Effector memory CD4-positive, alpha-beta T cell (primary cell): ENCODE measurements at places on chromosomes 11 and 22.

DNA sequence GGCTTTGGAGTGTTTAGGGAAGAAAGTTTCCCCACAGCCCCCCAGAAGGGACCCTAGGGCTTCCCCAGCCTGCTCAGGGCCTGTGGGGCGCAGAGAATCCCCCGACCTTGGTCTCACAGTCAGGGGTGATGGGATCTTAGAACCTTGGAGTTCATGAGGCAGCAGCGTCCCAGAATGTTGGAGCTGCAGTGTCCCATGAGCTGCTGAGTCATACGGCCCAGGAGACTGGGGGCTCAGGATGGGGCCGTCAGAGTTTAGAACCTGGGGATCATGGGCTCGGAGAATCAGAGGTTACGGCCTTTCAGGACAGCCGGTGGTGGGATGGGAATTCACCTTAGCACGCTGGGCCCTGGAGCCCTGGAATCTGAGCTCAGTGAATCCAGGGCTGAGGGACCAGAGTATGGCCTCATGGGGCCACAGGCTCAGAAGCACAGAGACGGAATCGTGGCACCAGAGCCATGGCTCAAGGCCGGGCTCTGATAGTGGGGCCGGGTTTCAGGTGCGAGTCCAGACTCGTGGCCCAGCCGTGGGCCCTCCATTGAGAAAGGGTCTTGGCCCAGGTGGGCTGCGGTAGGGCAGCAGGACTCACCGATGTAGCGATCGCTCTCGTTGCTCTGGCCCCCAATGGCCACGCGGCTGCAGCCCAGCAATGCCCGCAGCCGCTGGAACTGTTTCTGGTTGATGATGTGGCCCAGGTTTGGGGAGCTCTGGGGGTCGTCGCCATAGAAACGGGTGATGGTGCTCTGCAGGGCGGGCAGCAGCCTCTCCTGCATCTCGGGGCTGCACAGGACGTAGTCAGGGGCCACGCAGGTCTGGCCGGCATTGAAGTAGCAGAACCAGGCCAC is 9.5 kb downstream of the ALDH3B2 start:
- no peaks in the 10 kb centered on the region for H3K36me3 ChIP-seq
- H3K4me3 ChIP-seq: no peak overlapping the region
- no peaks in the 10 kb centered on the region for H3K4me1 ChIP-seq
- no peaks in the 10 kb centered on the region for H3K27me3 ChIP-seq
- no peak for DNase-seq

- peak; percentile 32 for DNase-seq
- no peak overlapping the region for H3K27ac ChIP-seq
- no peaks in the 10 kb centered on the region for H3K36me3 ChIP-seq
- no peaks in the 10 kb centered on the region for H3K4me1 ChIP-seq
Measured at GRCh38 chr11:19557720-19558140, 154.9 kb upstream of the NAV2 start.

- DNase-seq: no peak
- no peaks in the 10 kb centered on the region for H3K27me3 ChIP-seq
- no peaks in the 10 kb centered on the region for H3K36me3 ChIP-seq
- H3K4me3 ChIP-seq: no peak overlapping the region
- H3K27ac ChIP-seq: no peak overlapping the region
Measured at GRCh38 chr11:83827940-83828554, 541.9 kb upstream of the CCDC90B start.

DNA sequence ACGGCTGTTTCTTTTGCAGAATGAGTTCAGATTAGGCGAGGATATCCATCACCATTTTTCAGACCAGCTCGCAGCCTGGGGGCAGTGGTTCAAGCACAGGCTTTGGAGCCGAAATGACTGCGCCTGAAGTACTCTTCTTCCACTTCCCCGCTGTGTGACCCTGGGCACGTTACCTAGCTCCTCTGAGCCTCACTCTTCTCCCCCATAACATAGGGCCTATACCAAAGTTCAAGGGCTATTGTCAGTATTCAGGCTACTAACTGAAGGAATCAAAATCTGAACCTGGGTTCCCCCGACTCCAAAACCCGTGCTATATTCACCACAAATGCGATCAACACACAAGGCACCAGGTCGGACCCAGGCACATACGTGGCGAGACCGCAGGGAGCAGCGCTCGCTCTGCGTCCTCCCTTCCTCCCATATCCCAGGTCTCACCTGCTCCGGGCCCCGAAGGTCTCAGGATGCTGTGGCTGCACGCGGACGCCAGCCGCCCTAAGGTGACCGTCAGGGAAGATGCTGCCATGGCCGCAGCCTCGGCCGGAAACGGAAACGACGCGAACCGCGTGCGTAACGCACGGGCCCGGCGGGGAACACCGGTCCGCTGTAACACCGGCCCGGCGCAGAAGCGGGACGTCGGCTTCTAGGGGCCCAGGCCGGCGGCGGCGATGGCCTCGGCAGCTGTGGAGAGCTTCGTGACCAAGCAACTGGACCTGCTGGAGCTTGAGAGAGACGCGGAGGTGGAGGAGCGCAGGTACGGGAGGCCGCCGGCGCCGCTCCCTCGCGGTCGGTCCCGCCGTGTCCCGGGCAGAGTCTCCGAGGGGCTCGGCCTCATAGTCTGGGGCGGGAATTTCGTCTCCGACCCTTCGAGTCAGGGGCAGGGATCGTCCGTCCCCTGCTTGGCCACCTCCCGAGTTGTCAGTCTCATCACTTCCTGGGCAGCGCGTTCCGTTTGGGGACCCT is at the start of the genes IGHMBP2 and MRPL21:
Gene IGHMBP2 (plus strand): TSS at position 604 of the 960 bp plus-strand sequence. CDS start 62 bp downstream, at position 666.
Gene MRPL21 (minus strand): TSS at position 545 of the 960 bp plus-strand sequence. CDS start 22 bp downstream, at position 523.
- H3K36me3 ChIP-seq: peaks cover 27% of the 10 kb centered on the region
- H3K27me3 ChIP-seq: no peaks in the 10 kb centered on the region

DNA sequence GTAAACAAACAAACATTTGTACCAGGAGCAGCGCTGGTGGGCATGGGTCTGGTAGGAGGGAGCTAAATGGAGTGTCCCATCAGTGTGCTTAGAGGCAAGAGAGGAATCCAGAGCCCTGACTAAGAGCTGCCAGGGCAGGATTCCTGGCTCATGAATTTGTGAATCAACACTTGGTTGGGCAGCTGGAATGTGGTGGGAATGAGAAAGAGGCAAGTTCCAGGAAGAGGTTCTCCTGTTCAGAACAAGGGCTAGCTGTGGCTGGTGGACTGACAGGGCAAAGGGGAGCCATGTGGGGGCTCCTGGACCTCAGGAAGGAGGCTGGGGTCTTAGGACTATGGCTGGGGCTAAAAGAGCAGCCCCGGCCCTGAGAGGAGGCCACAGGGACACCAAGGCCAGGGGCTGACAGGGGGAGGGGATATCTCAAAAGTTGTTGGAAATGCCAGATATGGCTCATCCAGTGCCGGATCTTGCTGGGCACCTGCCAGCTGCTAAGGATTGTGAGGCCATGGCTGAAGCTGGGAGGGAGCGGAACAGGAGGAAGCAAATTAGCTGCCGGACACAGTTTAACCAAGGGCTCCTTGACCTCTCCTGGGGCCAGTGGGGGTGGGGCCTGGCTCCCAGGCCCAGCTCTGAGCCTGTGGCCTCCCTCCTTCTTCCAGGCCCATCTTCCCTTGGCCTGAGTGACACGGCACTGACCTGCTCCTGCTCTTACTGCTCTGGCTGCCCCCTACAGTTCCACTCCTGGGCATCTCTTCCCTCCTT is 14.6 kb upstream of the P2RY6 start:
- H3K36me3 ChIP-seq: no peaks in the 10 kb centered on the region
- no peak overlapping the region for H3K4me3 ChIP-seq
- no peak overlapping the region for H3K27ac ChIP-seq
- no peaks in the 10 kb centered on the region for H3K4me1 ChIP-seq
- no peak for DNase-seq

DNA sequence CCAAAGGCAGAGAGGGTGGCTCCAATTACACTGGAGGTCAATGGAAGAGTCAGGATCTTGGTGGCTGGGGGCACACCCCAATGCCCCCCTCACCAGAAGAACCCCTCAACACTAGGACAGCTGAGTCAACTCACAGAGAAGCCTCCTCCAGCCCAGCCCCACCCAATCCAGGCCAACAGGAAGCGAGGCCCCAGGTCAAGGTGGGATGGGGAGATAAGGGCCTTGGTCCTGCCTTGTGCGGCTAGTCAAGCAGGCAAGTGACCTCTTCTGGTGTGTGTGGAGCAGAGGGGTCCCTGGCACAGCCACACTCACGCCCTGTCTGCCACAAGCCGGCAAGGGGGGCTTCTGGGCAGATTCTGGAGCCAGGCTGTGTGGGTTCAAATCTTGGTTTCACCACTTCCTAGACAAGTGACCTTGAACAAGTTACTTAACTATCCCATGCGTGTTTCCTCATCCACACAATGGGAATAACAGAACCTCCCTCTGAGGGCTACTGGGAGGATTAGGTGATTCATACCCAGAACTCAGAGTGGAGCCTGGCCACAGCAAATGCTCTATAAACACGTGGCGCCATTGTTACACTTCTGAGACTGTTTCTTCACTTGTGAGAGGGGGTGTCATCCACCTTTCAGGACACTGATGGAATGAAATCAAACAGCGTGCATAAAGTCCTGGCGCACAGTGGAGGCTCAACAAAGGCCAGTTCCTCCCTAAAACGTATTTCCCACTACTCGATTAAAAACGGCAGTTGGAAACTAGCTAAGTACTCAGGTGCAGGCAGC is 3.2 kb downstream of the TTLL12 start:
- H3K27ac ChIP-seq: no peak overlapping the region
- peaks cover 14% of the 10 kb centered on the region for H3K36me3 ChIP-seq
- no peak overlapping the region for H3K4me3 ChIP-seq
- DNase-seq: no peak

DNA sequence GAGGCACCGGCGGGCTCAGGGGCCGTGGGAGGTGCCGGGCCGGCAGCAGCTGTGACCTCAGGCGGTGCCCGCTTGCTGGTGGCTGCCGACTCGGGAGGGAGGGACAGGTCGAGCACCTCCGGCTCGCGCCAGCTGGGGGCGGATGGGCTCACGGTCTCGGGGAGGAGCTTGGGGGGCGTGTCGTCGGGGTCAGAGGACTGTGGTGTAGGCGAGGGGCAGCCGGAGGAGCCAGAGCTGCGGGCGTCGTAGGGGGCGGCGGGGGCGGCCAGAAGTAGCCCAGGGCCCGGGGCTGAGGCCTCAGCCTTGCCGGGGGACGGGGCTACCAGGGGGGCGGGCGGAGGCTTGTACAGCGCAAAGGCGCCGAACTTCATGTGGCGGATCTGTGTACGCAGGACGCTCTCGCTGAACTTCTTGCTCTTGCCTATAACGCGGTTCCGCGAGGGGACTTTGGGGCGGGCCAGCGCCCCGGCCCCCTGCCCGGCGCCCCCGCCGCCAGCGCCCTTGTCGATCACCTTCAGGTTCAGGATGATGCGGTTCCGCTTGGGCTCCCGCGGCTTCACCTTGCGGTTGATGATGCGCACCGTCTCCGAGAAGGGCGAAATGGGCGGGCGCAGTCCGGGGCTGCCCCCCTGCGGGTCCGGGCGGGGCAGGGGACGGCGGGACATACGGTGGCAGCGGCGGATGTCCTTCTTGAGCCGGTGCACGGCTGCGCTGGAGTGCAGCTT is 5.5 kb downstream of the CBX6 start:
- peaks cover 29% of the 10 kb centered on the region for H3K4me1 ChIP-seq
- no peaks in the 10 kb centered on the region for H3K27me3 ChIP-seq
- no peak overlapping the region for H3K27ac ChIP-seq

DNA sequence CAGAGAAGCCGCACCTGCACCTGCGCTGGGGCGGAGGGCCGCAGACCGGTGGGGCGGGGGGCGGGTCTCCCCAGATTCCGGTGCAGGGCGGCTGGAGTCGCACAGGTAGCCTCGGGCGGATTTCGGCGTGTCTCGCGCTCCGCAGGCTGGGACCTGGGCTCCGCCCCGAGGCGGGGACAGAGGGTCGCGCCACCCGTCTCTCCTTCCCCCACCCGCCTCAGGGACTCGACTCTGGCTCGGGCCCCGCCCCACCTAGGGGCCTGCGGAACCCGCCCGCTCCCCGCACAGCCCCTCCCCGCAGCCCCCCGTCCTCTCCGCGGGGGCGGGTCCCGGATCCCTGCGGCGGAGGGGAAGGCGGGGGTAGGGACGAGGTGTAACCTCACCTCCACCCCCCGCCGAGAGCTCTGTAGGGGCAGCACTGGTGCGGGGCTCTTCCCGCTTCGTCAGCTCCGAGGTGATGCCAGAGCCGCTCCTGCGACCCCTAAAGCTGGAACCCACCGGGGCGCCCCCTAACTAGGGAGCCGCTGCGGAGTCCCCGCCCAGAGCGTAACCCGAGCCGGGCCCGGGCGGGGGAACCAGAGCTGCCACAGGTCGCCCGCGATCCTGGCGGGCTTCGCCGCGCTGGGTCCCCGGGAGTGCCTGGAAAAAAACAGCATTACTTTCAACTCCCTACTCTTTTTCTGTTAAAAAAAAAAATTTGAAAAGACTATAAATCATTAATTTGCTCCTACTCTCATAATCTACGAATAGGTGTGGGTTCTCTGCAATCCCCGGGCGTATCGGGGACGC is at the start of gene SLC29A2:
Gene SLC29A2 (minus strand): TSS at position 134 of the 789 bp plus-strand sequence. CDS start 169 bp downstream, outside the sequence.
- no peaks in the 10 kb centered on the region for H3K27me3 ChIP-seq
- peak within 1 kb of the TSS; percentile 83 for H3K4me3 ChIP-seq
- peaks cover 6% of the 10 kb centered on the region for H3K4me1 ChIP-seq

DNA sequence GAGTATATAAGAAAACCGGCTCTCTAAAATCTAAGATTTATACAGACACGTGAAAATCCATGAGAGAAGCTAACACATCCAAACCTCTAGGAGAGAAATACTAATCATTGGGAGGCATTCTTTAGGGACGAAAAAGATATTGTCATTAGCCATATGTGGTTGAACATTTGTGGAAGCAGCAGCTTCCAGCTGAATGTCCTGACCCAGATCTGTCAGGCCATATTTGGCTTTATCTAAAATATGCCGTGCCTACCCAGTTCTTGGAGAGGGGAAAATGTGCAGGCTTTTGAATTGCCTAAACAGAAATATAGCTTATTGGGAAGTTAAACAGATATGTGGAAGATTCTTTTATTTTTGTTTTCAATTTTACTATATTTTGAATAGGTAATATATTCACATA is 6.4 kb downstream of the CCDC89 start:
- H3K27ac ChIP-seq: no peak overlapping the region
- H3K4me1 ChIP-seq: peaks cover 3% of the 10 kb centered on the region
- DNase-seq: no peak
- H3K4me3 ChIP-seq: no peak overlapping the region
- H3K27me3 ChIP-seq: no peaks in the 10 kb centered on the region

DNA sequence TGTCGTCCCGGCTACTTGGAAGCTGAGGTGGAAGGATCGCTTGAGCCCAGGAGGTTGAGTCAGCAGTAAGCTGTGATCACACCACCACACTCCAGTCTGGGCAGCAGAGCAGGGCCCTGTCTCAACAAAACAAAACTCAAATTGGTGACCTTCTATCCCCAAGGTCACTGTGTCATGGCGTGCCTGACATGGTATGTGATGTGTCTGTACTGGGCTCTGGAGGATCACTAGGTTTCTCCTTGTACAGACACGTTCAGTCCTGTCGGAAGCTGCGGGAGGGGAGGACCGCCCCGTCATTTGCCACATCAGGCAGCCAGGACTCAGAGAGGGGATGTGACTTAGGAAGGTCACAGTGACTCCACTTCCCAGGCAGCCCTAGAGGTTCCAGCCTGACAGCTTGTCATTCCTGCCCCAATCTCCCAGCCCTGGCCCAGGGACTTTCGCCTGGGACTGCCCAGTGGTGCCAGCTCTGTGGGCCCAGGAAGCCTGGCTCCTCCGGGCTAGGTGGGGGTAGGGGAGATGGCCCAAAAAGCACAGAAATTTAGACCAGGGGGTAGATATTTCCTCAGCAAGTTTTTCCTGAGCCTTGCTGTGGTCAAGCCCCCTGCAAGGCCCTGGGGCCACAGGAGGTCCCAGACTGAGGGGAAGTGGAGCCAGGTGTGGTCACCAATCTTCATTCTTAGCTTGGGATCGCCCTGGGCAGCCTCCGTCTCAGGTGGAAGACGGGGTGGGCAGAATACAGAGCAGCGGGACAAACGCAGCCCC is 53.2 kb downstream of the TRIOBP start:
- peaks cover 18% of the 10 kb centered on the region for H3K4me1 ChIP-seq

GRCh38 chr11:116865696-116866095 is 28.3 kb upstream of the APOA1 start:
- DNase-seq: no peak
- H3K27me3 ChIP-seq: no peaks in the 10 kb centered on the region
- peaks cover 67% of the 10 kb centered on the region for H3K36me3 ChIP-seq
- no peaks in the 10 kb centered on the region for H3K4me1 ChIP-seq
